ENCODE measurements at places on chromosomes 2 and 18. TPM values are rescaled to one million over a fixed set of nuclear protein-coding genes. Genes with fewer than 3 reads are reported as not detected.
A peak's percentile ranks its signal among the peaks of the same experiment; 100 is the strongest.

Gene GPR45
- not detected for total RNA-seq

Gene SH3BP4
- 49.7 TPM for total RNA-seq

Gene CCDC150
- total RNA-seq, result 19.7 TPM

Gene SLC30A3
- total RNA-seq, result 0.09 TPM

Gene FBXO41
- 0.18 TPM for total RNA-seq

Gene RNMT
- 30.0 TPM for total RNA-seq

Gene DAPL1
- not detected for total RNA-seq

Gene DTNA
- 34.3 TPM for total RNA-seq

DNA sequence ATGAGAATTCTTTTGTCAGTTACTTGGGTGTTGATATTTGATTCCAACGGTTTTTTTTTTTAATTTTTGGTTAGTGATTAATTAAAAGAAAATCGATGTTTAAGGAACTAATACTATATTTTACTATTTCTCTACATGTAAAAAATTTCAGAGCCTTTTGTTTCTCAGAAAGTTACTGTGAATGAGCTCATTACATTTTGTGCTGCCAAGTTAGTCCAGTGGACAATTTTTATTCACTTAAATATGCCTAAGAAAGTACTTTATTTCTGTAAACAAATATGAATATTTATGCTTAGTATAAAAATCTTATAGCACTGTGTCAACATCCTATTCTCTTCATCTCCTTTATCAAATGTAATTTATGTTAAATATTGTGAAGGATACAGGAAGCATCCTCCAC lies 309.3 kb downstream of the CTNNA2 start:
- no peak for DNase-seq

GRCh38 chr18:33115476-33115875 lies 325.0 kb downstream of the CCDC178 start:
- no peak for DNase-seq

GRCh38 chr2:174785481-174785880 lies 21.2 kb upstream of the CHRNA1 start:
- DNase-seq, result no peak

- DNase-seq, result peak; percentile 76
These were observed 25.4 kb downstream of the POLR1A start for GRCh38 chr2:86079981-86080911.

DNA sequence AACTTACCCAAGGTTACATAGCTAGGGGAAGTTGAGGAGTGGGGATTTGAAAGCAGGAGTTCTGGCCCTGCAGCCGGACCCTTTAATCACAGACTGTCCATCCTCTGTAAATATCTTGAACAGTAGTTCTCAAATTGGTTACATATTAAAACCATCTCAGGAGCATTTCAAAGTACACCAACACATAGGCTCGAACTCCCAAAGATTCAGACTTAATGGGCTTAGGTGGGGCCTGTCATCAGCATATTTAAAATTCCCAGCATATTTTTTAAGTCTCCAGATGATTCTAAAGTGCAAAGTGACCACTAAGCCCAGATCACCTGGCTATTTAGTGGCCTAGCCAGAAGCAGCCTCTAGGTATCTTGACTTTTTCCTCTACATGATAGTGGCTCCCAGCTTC lies 192.2 kb downstream of the ZNF385B start:
- DNase-seq, result no peak

DNA sequence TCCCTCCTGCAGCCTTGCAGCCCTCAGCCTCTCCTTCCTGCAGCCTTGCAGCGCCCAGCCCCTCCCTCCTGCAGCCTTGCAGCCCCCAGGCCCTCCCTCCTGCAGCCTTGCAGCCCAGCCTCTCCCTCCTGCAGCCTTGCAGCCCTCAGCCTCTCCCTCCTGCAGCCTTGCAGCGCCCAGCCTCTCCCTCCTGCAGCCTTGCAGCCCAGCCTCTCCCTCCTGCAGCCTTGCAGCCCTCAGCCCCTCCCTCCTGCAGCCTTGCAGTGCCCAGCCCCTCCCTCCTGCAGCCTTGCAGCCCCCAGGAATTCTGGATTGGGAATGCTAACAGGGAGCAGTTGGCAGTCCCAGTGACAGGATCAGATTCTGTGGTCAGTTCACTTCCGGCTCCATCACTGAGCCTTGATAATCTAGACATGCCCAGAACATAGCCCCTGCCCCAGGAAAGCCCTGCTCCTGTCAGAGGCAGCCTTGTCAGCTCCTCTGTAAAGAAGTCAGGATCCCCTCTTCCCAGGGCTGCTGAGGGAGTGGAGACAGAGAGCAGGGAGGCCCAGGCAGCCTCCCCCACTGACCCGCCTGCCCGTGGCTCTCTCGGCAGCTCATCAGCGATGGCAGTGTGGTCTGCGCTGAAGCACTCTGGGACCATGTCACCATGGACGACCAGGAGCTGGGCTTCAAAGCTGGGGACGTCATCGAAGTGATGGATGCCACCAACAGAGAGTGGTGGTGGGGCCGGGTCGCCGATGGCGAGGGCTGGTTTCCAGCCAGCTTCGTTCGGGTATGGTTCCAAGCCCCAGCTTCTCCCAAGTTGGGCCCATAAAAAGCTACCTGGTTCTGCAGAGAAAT lies 54.8 kb downstream of the FAM168B start:
- DNase-seq, result no peak

DNA sequence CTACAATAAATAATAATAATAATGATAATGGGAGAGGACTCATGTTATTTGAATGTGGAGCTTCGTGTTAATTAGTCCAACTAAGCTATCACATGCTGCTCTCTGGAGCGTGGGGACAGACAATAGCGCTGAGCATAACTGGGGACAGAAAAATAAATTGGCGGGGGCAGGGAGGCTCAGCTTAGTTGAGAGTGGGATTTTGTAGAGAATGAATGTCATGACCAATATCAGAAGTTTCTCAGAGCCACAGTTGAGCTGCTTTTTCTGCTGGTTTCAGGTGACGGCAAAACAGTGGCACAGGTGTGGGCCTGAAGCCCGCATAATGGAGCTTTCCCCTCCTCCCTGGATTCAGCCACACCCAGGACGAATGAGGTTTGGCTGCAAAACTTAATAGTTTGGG lies 111.1 kb upstream of the CAB39 start:
- DNase-seq, result no peak

- DNase-seq, result peak; percentile 35
These were observed 107.4 kb upstream of the KCTD1 start for GRCh38 chr18:26655525-26656430.
